Fibroblast of skin of right biceps (primary cell): ENCODE measurements at places on chromosomes 7 and 10.
A peak's percentile ranks its signal among the peaks of the same experiment; 100 is the strongest.

- peak; percentile 91 for DNase-seq
Measured at GRCh38 chr10:3783316-3783681, 1.7 kb downstream of the KLF6 start.

GRCh38 chr10:132446661-132447445, 49.9 kb downstream of the PWWP2B start:
- peak; percentile 61 for DNase-seq

GRCh38 chr10:91366704-91367103, 43.4 kb upstream of the HECTD2 start:
- DNase-seq = peak; percentile 39

DNA sequence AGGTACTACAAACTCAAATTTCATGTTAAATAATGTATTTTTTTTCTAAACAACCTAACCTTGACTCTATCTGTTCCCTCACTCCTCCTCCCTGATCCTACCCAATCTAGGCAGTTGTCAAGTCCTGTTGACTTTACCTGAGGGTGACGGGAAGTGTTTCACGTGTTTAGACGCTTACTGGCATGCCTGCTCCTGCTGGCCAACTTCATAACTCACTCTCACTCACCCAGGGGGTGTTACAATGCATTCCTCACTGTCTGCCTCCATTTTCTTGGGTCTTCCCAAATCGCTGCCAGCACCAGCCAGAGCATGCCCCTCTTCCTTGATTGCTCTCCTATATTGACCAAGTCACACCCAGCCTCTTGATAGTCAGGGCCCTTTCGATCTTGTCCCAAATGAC, 28.3 kb downstream of the CRCP start:
- DNase-seq = no peak

DNA sequence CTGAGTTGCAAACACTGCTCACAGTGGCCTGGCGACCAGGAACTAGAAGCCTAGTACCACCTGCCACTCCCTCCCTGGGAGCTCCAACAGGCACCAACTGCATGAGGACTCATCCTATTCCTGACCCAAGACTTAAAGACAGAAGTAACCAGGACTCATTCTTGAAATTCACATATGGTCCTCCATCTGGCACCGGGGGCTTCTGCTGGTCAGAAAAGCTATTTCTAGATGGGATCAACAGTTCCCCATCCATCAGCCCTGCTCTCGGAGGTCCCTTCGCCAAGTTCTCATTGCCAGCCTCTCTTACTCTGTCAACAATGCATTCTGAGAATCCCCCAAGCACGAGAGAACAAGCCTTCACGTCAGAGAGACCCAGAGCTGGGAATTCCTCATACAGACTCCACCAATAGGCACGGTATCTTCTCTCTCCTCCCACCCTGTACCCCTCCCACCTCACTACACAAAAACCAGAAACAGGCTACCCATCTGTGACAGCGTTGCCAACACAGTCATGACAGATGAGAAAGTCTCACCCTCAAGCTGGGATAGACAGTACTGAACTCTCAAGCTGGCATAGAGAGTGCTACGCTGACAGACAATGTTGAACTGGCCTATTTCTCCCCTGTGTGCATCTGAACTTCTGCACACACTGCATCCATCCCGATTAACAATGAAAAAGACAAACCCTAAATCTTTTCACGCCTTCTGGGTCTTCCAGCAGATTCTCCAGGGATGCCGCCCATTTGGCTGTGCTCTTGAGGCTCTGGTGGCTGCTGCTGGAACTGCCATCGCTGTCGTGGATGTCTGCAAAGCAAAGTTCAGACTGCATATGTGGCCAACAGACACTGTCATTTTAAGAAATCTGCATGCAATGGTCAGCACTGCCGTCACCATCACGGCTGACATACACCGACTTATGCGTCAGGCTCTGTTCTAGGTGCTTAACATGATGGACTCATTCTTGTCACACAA, 15.6 kb downstream of the RGS10 start:
- DNase-seq = no peak

- no peak for DNase-seq
Measured at GRCh38 chr7:22184549-22185199, 172.3 kb downstream of the RAPGEF5 start.

- no peak for DNase-seq
Measured at GRCh38 chr7:99446096-99446495, 7.4 kb downstream of the CPSF4 start.

- peak; percentile 67 for DNase-seq
Measured at GRCh38 chr10:77500754-77501151, 136.9 kb downstream of the KCNMA1 start.

GRCh38 chr7:128963327-128963757, 25.6 kb downstream of the IRF5 start:
- DNase-seq = no peak
